ENCODE measurements at places on chromosomes 12 and 14.

- peak; percentile 38 for DNase-seq
Measured at GRCh38 chr14:69260861-69261564, 1.1 kb downstream of the GALNT16 start.

DNA sequence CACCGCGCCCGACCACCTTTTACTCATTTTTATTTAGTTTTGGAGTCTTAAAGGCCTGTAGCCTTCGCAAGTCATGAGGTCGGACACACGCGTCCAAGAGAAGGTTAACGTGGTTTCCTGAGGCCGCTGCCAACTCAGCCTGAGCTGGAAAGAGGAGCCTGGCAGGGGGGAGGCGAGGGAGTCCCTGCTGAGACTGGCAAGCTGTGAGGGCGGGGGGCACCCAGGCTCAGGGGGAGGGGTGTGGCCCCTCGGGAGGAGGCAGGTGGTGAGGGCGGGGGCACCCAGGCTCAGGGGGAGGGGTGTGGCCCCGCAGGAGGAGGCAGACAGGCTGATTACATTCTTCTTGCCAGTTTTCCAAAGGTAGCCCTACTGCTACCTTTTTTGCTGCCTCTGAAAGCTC, 143.2 kb downstream of the PIWIL1 start:
- DNase-seq, result no peak

GRCh38 chr12:22286569-22286968, 47.9 kb downstream of the ST8SIA1 start:
- no peak for DNase-seq

DNA sequence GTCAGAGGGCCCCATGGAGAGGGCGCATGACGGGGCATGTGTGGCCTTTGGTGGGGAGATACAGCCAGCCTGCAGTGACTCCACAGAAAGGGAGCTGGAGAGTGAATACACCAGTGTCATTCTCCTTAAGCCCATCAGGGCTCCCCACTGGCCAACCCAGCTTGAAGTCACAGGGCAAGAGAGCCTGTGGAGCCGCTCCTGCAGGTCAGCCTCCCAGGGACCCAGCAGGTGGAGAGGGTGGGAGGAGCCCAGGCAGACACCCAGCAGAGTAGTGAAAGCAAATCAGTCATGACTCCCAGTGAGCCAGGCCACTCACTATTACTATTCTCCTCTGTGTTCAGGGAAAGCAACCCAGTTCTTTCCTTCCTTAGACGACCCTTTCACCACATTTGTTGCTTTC, 110.0 kb upstream of the CPM start:
- DNase-seq, result no peak

GRCh38 chr12:78853231-78853630, 11.3 kb upstream of the SYT1 start:
- no peak for DNase-seq

DNA sequence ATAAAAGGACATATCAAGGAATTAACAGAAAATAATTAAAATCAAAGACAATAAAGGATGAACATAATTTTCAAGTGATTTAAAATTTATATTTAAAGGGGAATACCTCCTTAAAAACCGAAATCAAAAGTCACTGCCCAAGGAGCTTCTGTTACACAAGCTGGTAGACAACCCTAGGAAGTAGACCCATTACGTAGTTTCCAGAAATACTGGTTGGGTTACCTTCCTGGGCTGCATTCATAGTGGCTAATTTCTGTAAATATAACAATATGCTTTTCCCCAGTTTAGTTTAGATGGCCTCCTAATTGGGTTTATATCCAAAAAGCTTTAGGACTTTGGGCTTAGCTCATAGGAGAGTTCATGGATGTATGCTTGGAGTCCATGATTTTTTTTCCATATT, 2.1 kb upstream of the EDDM3A start:
- DNase-seq, result no peak

DNA sequence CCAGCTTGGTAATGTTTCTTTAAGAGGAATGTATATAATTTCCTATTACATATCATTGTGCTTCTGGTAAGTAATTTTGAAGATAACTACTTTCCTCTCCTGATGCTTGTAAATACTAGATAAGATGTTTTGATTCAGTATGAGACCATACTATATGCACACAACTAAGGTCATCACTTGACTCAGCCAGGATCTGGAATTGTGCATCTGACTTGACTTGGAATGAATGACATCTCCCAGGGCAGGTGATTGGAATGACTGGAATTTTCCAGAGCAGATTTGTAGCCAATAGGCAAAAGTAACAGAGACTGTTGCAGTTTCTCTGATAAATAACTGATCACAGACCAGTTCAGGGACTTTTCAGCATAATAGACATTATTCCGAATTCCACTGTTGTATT, 11.1 kb downstream of the BEST3 start:
- DNase-seq, result no peak

- DNase-seq, result no peak
Measured at GRCh38 chr12:124814741-124815613, 48.7 kb downstream of the SCARB1 start.

DNA sequence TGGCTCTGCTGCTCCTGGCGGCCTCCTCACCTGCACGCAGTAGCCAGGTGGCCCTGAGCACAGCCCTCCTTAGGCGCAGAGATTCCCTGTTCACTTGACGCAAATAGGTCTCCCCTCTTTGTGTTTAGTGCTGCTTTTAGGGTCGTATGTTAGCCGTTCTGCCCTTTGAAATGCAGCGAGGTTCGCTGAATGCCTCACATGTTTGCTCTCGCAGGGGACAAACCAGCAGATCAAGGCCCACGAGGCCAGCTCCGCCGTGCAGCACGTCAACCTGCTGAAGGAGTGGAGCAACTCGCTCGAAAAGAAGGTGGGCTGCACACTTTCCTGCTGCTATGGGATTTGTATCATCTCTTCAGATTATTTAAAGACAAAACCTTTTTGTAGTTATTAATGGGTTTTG, 31.4 kb upstream of the AMN start:
- no peak for DNase-seq

DNA sequence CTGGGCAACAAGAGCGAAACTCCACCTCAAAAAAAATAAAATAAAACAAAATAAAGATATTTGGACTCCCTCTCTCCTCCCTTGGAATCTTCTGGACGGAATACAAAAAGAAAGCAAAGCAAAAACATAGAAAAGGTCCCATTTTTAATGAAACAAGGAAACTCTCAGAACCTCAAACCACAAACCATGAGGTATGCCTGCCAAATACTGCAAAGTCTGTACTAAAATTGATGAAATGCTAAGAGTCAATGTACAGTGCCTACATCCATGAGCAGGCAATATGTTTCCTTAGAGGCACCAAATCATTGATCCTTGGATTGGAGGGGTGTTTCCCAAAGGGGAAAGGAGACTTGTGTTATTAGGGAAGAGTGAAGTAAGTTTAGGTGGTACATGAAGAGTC, 8.2 kb upstream of the RPS6KA5 start:
- DNase-seq, result no peak

- DNase-seq, result no peak
Measured at GRCh38 chr14:74649167-74649566, 37.1 kb upstream of the LTBP2 start.

GRCh38 chr12:1836241-1836803, 16.0 kb downstream of the LRTM2 start:
- no peak for DNase-seq

- no peak for DNase-seq
Measured at GRCh38 chr12:70415987-70416386, 49.9 kb downstream of the KCNMB4 start.

- DNase-seq, result no peak
Measured at GRCh38 chr14:36510078-36510799, 9.8 kb downstream of the NKX2-1 start.

- no peak for DNase-seq
Measured at GRCh38 chr12:43551279-43551970, 578 bp downstream of the ADAMTS20 start.

GRCh38 chr14:92644171-92644969, 104.1 kb downstream of the LGMN start:
- DNase-seq, result no peak

GRCh38 chr14:96357216-96357615, 5.9 kb downstream of the ATG2B start:
- DNase-seq, result no peak

GRCh38 chr12:1706632-1706980, 15.7 kb downstream of the ADIPOR2 start:
- DNase-seq, result no peak

GRCh38 chr14:80679273-80679672, 262.3 kb downstream of the CEP128 start:
- DNase-seq, result no peak

DNA sequence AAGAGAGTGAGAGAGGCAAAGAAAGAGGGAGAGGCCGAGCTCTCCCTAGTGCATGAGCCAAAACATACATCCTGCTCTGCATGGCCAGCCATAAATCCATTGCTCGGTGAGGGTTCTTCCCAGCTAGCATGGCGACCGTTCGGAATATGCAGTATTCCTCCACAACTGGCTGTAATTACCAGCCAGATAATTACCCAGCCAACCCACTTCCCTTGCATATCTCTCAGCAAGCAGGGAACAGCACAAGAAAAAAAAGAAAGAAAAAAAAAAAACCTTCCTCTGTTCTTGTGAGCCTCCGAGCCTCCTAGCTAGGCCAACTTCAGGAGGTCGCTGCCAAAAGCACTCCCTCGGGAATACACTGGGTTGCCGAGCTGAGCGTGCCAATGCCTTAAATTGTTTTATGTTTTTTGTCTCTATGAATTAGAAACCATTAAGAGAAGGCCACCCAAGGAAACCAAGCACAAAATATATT, 567.9 kb downstream of the MED13L start:
- DNase-seq, result no peak

DNA sequence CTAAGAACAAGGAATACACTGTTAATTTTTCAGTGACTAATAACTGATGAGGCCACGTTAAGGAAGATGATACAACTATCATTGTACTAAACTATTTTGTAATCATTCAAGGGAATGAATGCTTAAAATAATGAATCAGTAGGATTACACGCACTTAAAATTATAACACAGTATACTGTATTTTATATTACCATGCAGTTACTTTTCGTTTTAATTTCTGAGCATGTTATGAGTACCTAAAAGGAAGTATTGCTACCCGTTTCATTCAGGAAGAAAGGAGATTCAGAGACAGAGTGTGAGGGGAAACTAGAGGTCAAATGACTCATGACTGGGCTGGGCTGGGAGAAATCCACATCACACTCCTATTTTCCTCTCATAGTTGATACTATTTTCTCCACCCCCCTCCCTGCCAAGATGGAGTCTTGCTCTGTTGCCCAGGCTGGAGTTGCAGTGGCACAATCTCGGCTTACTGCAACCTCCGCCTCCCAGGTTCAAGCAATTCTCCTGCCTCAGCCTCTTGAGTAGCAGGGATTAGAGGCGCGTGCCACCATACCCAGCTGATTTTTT, 202.0 kb downstream of the PPM1H start:
- DNase-seq, result no peak

DNA sequence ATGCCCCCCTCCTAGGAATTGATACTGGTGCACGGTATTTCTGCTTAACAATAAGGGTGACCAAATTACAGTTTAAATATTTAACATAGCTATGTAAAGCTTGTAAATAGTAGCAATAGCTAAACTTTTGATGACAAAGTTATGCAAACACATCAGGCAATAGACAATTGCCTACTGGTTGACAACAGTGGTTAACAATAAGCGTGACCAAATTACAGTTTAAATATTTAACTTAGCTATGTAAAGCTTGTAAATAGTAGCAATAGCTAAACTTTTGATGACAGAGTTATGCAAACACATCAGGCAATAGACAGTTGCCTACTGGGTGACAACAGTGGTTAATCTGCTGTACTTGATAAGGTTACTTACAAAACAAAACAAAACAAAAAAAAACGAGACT, 886.5 kb upstream of the FLRT2 start:
- no peak for DNase-seq

DNA sequence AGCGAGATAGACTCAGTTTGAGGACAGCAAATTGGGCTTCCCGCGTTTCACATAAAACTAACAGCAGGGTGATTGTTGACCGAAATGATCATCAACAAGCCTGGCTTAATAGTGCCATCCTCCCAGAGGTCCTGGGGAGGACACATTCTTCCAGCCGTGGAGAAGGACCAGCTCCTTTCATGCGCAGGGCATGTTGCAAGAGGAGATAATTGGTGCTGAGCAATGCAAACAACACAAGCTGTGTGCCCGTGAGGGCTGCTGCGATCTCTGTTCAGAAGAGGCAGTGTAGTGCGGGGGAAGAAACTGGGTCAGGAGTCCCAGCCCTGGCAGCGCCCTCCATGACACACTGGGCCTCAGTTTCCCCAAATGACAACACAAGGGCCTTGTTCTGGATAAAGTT, 54.3 kb downstream of the CCDC85C start:
- no peak for DNase-seq

- DNase-seq, result no peak
Measured at GRCh38 chr12:132728502-132728901, 17.9 kb downstream of the PGAM5 start.

GRCh38 chr14:77889971-77890442, 90.1 kb downstream of the ADCK1 start:
- DNase-seq, result no peak

DNA sequence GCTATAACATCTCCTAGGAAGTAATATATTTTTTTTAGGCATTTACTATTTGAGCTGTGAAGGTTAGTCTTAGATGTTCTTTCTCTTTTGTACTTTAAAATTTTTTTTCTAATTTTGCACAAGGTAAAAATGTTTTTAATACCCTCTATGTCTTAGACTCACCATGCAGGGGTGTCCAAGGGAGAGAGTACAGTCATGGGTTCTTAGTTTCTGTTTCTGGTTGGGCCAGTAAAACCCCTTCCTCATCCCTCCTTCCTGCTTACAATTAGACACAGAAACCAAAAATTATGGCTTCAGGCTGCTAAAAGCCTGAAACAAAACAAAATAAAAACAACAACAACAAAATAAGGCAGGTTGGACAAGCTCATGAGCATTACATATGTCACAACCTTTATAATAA, 193.0 kb downstream of the SYT1 start:
- no peak for DNase-seq

DNA sequence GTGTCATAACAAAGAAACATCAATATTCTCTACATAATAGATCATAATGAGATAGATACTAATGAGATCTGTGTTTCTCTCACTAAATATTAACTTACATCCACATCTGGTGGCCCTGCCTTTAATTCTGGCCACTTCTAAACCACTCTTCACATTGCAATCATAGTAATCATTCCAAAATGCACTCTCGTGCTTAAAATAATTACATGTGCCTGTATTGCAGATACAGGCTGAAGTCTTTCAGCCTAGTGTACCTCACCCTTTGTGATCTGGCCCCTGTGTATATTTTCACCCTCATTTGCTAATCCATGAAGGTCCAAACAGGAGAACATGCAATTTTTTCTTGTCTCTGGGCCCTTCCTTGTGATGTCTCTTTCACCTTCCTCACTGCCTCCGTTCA, 108.0 kb downstream of the LIN7A start:
- DNase-seq, result no peak

- DNase-seq, result no peak
Measured at GRCh38 chr14:103273745-103274615, 60.1 kb upstream of the EIF5 start.

- DNase-seq, result no peak
Measured at GRCh38 chr12:122979001-122979907, 1.2 kb upstream of the ARL6IP4 start.

- no peak for DNase-seq
Measured at GRCh38 chr12:78531831-78532458, 332.6 kb upstream of the SYT1 start.
